ENCODE measurements at places on chromosomes 16 and 17. TPM values are rescaled to one million over a fixed set of nuclear protein-coding genes. Genes with fewer than 3 reads are reported as not detected.

MAPT gene
- not detected for total RNA-seq

KRT39 gene
- not detected for total RNA-seq

ASPHD1 gene
- 0.07 TPM for total RNA-seq

WNT3 gene
- 0.59 TPM for total RNA-seq

ACAP1 gene
- not detected for total RNA-seq
